ENCODE measurements at places on chromosomes 7 and 10.

GRCh38 chr7:90469554-90469953 lies at the start of gene PTTG1IP2:
TSS of gene PTTG1IP2 (plus strand) at chr7:90469639. CDS start at chr7:90469787, 148 bp downstream.
- DNase-seq, result no peak

GRCh38 chr10:16816171-16816570 lies 1.1 kb downstream of the RSU1 start:
- no peak for DNase-seq

DNA sequence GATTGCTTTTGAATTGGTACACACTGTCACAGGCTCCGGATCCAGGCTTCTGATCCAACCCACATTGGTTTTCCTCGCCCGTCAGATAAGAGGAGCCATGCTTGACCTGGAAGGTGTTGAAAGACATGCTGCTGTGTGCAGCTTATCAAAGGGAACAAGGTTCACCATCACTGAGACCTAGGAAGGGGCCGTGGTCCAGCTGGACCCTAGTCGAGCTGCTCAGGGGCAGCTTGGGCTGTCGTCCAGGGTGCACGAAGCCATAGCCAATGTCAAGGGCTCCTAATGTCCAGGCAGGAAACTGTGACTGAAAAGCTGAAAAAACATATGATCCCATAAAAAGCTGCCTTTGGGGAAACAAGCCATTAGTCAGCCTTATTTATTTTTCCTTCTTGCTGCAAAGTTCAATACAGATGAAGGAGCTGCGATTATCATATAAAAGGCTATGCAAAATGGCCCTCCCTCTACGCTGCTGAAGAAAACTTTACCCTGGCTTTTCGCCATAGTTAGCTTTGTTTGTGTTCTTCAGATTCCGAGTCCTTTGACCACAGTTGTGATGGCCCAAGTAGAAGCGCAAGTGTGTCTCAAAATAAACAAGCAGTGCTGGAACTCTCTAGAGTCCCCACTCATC lies 118.0 kb downstream of the CREB5 start:
- DNase-seq, result no peak

- DNase-seq, result no peak
Measured at GRCh38 chr10:88113657-88114272, 250.3 kb downstream of the PTEN start.

DNA sequence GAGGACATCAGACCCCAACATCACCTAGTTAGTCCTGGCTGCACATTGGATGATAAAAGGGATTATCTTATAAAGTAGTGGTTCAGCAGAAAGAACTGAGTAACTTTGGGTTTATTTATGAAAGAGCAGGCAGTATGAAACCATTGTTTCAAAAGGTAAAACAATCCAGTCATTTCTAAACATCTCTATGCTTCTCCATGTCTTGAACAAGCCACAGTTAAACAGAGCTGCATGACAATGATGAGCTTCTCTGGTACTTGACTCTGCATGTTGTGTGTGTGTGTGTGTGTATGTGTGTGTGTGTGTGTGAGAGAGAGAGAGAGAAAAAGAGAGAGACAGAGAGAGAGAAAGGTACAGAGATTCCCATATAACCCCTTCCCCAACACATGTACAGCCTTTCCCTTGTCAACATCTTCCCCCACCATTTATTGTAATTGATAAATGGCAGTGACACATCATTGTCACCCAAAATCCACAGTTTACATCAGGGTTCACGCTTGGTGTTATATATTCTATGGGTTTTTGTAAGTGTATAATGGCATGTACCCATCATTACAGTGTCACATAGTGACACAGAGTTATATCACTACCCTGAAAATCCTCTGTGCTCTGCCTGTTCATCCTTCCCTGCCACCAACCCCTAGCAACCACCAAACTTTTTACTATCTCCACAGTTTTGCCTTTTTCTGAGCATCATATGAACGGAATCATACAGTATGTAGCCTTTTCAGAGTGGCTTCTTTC lies 32.8 kb upstream of the SLC18A3 start:
- DNase-seq, result no peak

DNA sequence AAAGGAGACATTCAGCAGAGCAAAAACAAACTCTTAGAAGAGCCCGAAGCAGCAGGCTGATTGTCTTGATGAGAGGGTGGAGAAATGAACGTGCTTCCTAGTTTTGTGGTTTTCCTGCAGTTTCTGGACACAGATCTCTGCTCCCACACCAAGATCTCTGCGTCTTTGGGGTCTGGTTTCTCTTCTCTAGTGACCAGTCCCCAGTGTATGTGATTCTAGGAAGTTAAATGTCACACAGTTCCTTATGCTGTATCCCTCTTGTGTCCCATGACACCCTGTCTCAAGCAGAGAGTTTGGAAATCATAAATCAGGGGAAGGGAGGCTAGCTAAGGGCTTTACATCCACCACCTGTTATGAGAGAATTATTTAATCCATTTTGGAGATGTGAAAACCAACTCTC lies 55.4 kb upstream of the KLF14 start:
- DNase-seq, result no peak

- DNase-seq, result no peak
Measured at GRCh38 chr7:116776046-116776445, 86.3 kb upstream of the CAPZA2 start.

- no peak for DNase-seq
Measured at GRCh38 chr10:90930971-90931871, 10.3 kb upstream of the ANKRD1 start.

DNA sequence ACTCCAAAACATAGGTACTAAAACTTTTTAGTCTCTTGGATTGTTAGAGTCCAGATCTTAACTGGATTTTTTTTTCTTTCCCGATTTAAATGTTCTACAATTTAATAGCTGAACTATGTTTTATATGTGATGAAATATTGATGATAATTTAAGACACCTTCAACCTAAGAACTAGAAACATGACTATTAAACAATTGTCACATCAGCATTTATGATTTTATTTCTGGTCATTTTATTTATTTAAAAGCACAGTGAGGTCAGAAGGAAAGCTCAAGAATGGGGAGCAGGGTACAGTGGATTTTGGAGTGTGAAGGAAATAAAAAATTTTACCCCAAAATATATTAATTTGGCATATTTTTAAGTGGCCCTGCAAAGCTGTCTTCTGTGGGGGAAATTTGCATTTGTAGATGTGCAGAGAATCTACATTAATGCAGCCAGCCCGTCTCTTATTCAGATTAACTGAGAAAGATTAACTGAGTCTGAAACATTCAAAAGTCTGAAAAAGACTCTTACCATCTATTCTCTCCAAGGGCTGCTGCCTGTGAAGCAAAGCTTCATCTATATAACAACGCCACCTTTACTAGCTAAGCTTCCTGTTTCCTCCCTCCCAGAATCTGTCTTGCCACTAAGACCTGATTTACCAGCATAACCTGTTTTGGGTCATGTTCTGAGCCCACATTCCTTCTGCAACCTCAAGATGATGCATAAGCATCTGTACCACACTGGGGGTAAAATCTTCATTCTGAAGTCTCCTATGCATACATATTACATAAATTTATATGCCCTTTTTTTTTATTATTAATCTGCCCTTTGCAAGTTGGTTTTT lies 86.4 kb downstream of the TMEM106B start:
- no peak for DNase-seq

- no peak for DNase-seq
Measured at GRCh38 chr7:16348251-16348650, 73.1 kb downstream of the CRPPA start.

GRCh38 chr10:18955061-18955460 lies 93.5 kb upstream of the MALRD1 start:
- no peak for DNase-seq

DNA sequence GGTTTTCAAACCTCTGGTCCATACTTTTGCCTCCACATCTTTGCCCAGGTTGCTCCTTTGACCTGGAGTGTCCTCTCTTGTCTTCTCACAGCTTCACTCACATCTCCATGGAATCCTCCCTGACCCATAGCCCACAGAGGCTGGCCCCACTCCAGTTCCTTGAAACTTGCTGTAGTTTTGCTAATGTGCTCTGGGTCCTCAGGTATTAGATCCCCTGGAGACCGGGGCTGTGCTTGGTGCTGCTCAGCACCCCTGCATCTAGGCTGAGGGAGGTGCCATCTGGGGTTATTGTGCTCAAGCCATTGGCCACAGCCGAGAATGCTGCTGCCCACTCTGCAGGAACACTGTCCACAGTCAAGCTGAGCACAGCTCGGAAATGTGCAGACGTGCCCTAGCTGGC lies 16.5 kb downstream of the KNDC1 start:
- no peak for DNase-seq

DNA sequence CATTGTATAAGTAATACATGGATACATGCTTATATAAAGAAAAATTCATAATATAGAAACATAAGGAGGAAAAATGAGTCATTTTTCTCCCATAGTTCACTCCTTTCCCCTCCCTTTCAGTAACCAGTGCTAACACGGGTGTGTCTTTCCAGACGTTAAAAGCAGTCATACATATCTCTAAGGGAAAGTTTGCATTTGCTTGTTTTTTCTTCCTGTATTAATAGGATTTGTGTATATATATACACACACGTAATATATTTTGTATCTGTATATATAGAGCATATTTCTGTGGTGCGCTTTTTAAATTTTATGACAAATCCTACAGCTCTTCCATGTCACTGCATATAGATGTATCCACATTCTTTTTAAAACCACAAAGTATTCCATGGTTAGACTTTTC lies 78.8 kb downstream of the RALA start:
- DNase-seq, result no peak
